ENCODE measurements at places on chromosomes 13 and 19. TPM values are rescaled to one million over a fixed set of nuclear protein-coding genes. Genes with fewer than 3 reads are reported as not detected.

DNA sequence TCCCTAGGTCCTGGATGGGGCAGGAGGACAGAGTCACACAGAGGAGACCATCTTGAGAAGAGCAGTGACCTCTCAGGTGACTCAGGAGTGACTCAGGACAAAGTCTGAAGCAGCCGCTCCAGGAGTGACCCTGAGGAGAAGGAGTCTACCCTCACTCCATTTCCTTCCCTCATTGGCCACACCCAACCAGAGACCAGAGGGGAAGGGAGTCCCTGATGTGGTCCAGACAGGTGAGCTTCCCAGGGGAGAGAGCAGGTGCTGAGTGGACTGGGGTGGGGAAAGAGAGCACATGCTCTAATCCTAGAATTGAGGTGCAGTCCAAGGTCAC is 75.5 kb upstream of the MEDAG start:
- no peak overlapping the region for H3K27ac ChIP-seq
- H3K36me3 ChIP-seq = no peaks in the 10 kb centered on the region
- no peak overlapping the region for H3K4me3 ChIP-seq

C19orf67 gene
- 0.53 TPM for total RNA-seq

ZNF317 gene
- 78.0 TPM for total RNA-seq

KLK13 gene
- not detected for total RNA-seq

GRCh38 chr19:19296953-19297689 is 23.2 kb downstream of the SUGP1 start:
- no peaks in the 10 kb centered on the region for H3K4me1 ChIP-seq
- no peak overlapping the region for H3K4me3 ChIP-seq
- peaks cover 38% of the 10 kb centered on the region for H3K36me3 ChIP-seq
- H3K27me3 ChIP-seq = no peaks in the 10 kb centered on the region
- DNase-seq = no peak
- H3K27ac ChIP-seq = no peak overlapping the region

DNA sequence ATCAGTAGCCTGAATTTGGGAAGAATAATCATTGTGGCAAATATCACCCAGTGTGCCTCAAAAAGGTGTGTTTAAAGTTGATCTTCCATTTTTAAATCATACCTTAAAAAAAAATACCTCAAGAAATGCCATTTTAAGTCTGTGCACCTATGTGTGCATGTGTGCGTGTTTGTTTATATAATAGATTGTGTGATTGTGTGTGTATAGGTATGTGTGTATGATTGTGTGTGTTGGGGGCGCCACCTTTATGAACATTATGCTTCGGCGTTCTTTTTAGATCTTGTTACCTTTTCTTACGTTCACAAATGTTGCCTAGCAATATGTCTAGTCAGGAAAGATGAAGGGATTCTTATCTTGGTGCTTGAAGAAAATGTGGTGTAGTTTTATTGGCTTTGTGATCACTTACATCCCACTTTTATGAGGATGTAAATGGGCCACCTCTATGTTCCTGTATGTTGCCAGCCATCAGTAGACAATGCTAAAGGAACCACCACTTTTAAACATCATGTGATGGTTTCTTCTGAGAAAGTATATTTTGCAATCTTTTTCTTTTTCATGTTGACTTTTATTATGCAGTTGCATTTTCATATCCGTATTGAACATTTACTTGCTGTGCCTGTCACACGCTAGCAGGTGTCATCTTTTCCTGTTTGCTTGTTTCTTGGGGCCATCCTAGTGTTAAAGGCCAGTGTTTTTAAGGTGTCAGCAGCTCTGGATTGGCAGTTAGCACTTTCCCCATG is 2.2 kb upstream of the IRS2 start:
- peaks cover 10% of the 10 kb centered on the region for H3K4me1 ChIP-seq
- H3K4me3 ChIP-seq = no peak overlapping the region
- peaks cover under 1% of the 10 kb centered on the region for H3K36me3 ChIP-seq
- peaks cover 4% of the 10 kb centered on the region for H3K27me3 ChIP-seq

- H3K27ac ChIP-seq = no peak overlapping the region
- no peaks in the 10 kb centered on the region for H3K4me1 ChIP-seq
- no peaks in the 10 kb centered on the region for H3K36me3 ChIP-seq
- no peak overlapping the region for H3K4me3 ChIP-seq
- DNase-seq = peak; percentile 88
- no peaks in the 10 kb centered on the region for H3K27me3 ChIP-seq
Measured at GRCh38 chr19:6125571-6125989, 9.9 kb upstream of the ACSBG2 start.

DNA sequence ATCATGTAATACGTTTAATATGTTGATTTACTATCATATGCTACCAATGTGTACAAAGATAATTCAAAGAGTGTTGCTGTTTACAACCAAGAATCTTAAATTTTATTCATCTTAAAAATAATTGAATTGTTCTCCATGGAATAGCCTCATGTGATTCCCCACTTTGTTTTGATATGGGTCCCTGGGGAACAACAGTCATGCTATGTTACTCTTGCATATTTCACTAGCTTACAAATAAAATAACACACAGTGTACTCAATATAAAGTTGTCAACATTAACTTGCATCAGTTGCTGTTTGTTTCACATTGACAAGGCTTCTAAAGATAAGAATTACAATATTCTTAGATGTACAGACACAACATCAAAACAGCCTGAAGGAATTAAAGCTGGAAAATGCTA is 2.3 kb downstream of the ENOX1 start:
- no peak for DNase-seq
- H3K27me3 ChIP-seq = peaks cover 10% of the 10 kb centered on the region
- no peak overlapping the region for H3K27ac ChIP-seq
- H3K4me1 ChIP-seq = peaks cover 9% of the 10 kb centered on the region

GRK1 gene
- not detected for total RNA-seq

- peaks cover 30% of the 10 kb centered on the region for H3K36me3 ChIP-seq
- no peak for DNase-seq
- H3K27ac ChIP-seq = no peak overlapping the region
- no peaks in the 10 kb centered on the region for H3K27me3 ChIP-seq
- no peak overlapping the region for H3K4me3 ChIP-seq
- H3K4me1 ChIP-seq = peaks cover 28% of the 10 kb centered on the region
Measured at GRCh38 chr19:5631567-5632240, 8.8 kb downstream of the SAFB start.

- H3K4me3 ChIP-seq = no peak overlapping the region
- H3K36me3 ChIP-seq = peaks cover 2% of the 10 kb centered on the region
- no peak overlapping the region for H3K27ac ChIP-seq
- no peaks in the 10 kb centered on the region for H3K27me3 ChIP-seq
- DNase-seq = no peak
Measured at GRCh38 chr13:32259116-32259515, 56.0 kb downstream of the ZAR1L start.

DNA sequence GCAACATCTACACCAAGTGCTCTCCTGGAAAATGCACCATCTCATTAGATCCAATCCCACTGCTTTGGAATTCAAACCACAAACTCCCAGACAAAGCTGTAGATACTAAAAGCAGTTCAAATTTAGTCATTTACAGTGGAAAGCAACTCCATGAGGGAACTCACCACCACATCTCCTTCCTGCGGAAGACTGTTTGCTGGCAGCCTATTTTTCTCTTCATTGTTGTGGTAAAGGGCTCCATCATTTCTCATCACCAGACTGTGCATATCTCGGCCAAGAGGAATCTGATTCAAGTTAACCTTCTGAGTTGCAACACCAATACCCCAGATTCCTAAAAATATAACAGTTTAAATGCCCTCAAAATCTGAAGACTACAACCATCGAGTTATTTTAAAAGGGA is 8.4 kb downstream of the SPRYD7 start:
- H3K4me1 ChIP-seq = no peaks in the 10 kb centered on the region
- H3K36me3 ChIP-seq = peaks cover 19% of the 10 kb centered on the region
- no peak for DNase-seq

- no peak overlapping the region for H3K27ac ChIP-seq
- H3K27me3 ChIP-seq = no peaks in the 10 kb centered on the region
- no peak overlapping the region for H3K4me3 ChIP-seq
- H3K36me3 ChIP-seq = no peaks in the 10 kb centered on the region
- DNase-seq = no peak
Measured at GRCh38 chr13:76512721-76513145, 373.5 kb downstream of the KCTD12 start.

- peaks cover 16% of the 10 kb centered on the region for H3K27me3 ChIP-seq
- H3K36me3 ChIP-seq = no peaks in the 10 kb centered on the region
- H3K4me1 ChIP-seq = peaks cover 30% of the 10 kb centered on the region
- DNase-seq = no peak
Measured at GRCh38 chr19:50718255-50719118, 1.1 kb downstream of the SHANK1 start.

DNA sequence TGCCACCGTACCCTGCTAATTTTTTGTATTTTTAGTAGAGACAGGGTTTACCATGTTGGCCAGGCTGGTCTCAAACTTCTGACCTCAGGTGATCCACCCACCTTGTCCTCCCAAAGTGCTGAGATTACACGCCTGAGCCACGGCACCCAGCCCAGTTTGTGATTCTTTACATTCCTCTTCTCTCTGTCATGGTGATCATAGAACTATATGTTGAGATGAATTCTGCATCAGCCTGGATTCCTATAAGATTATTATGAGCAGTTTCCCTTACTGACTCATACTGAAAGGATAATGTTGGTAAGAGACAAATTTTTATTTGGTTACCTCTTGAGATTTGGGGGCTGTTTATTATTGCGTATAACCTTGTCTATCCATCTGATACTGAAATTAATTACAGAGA is 121.5 kb upstream of the CSNK1A1L start:
- no peaks in the 10 kb centered on the region for H3K27me3 ChIP-seq
- no peak for DNase-seq
- no peaks in the 10 kb centered on the region for H3K4me1 ChIP-seq
- H3K4me3 ChIP-seq = no peak overlapping the region

ZIM2 gene
- total RNA-seq = not detected

CYP2A7 gene
- total RNA-seq = not detected

- peaks cover 29% of the 10 kb centered on the region for H3K4me1 ChIP-seq
- DNase-seq = no peak
- no peak overlapping the region for H3K27ac ChIP-seq
- peaks cover 31% of the 10 kb centered on the region for H3K27me3 ChIP-seq
- H3K4me3 ChIP-seq = no peak overlapping the region
- no peaks in the 10 kb centered on the region for H3K36me3 ChIP-seq
Measured at GRCh38 chr13:24685314-24685713, 5.1 kb downstream of the ATP12A start.

SMIM24 gene
- 0.33 TPM for total RNA-seq

- no peak within 1 kb of the TSS for H3K27ac ChIP-seq
- H3K27me3 ChIP-seq = peaks cover 27% of the 10 kb centered on the region
- peaks cover 55% of the 10 kb centered on the region for H3K4me1 ChIP-seq
- peak; percentile 92 for DNase-seq
- H3K36me3 ChIP-seq = no peaks in the 10 kb centered on the region
- peak within 1 kb of the TSS; percentile 61 for H3K4me3 ChIP-seq
Measured at GRCh38 chr13:21670883-21671619, at the start of gene FGF9. TSS of gene FGF9 (plus strand) at chr13:21671073. CDS start at chr13:21671913, 840 bp downstream.

Measured in natural killer cell (primary cell).